ENCODE measurements at places on chromosomes 5 and 9.
A peak's percentile ranks its signal among the peaks of the same experiment; 100 is the strongest.

GRCh38 chr5:124912638-124913328 lies 166.3 kb upstream of the ZNF608 start:
- no peak for DNase-seq

GRCh38 chr5:9613360-9613759 lies 16.8 kb downstream of the TAS2R1 start:
- DNase-seq, result no peak

DNA sequence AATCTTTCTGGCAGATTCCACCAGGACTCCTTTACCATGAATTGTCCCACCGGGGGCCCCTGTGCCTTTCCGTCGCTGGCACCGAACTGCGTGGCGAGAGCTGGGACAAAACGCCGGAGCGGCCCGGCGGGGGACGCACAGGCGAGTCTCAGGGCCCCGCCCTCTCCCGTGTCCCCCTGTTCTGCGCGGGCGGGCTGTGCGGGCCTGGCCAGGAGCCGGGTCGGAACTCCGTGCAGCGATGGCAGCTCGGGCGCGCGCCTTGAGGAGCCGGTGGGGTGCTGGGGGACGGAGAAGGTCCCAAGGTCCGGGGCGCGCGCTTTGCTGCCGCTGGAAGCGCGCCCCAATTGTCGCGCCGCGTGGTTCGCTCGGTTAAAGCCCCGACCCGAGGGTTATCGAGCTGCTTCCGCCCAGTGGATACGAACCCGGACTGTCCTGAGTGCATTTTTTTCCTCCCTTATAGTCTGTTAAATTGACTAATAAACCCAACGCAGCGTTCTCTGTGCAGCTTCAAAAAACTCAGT lies 125.3 kb downstream of the TMEM174 start:
- no peak for DNase-seq

DNA sequence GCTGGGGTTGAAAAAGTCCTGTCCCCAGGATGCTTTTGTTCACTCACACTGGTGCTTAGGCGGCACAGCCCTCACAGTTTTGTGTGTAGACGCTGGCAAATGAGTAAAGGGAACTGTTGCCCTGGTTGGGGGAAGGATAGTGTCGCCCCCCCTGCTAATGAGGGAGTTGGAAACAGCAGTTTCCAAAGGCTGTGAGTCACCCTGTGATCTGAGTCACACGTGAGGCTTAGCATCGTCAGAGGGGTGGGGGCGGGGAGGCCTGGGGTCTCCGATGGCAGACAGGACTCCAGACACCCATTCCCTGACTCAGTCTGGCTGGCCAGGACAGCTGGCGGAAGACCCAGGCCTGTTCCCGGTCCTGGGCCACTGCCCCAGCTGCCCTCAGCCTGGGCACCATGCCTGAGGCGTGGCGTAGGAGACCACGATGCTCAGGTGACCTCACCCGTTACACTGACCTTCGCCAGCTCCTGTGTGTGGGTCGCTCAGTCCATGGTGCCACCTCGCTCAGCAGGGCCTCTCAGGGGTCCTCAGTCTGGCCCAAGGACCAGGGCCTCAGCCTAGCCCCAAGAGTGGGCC lies 2.9 kb downstream of the DNAJB5 start:
- no peak for DNase-seq

DNA sequence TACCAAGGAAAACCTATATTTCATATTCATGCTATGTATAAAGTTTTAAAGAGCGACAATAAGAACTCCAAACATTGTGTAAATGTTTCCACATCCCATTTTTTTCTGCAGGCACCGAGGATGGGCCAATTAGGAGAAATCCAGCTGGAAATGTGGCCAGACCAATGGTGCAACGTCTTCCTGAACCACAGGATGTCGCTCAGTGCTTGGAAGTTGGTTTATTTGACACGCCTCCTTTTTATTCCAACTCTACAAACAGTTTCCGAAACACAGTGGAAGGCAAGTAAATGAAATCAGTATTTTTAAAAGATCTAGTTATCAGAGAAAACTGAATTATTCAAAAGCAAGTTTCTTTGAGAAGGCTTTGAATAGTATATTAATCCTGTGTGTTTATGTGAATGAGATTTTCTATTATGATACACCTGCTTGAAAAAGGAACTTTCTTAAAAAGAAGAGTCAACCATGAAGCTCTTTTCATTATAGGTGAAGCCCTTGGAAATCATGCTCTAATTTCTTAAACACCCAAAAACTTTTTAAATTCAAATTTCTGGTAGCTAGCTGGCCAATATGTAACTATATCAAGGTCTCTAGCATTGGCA lies 9.1 kb downstream of the TYRP1 start:
- no peak for DNase-seq

- DNase-seq, result no peak
These were observed 194.0 kb downstream of the CRB2 start for GRCh38 chr9:123550012-123550411.

DNA sequence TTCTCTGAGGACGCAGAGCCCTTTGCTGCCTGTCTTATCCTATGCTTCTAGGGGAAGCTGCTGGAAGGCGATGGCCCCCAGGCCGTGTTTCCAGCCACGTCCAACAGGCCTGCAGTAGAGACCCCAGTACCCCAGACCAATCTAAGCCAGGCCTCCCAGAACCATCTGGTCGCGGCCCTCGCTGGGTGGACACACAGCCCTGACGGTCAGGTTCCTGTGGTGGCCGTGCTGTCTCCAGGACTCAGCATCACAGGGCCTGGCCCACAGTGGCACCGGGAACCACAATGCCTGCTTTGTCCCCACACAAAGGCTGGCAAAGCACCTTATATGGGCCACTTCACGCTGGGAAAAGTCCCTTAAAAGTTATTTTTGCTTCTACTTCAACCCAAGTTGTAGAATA lies 44.5 kb downstream of the SEMA4D start:
- no peak for DNase-seq

- DNase-seq, result no peak
These were observed 111.2 kb downstream of the ATPSCKMT start for GRCh38 chr5:10138395-10139057.

DNA sequence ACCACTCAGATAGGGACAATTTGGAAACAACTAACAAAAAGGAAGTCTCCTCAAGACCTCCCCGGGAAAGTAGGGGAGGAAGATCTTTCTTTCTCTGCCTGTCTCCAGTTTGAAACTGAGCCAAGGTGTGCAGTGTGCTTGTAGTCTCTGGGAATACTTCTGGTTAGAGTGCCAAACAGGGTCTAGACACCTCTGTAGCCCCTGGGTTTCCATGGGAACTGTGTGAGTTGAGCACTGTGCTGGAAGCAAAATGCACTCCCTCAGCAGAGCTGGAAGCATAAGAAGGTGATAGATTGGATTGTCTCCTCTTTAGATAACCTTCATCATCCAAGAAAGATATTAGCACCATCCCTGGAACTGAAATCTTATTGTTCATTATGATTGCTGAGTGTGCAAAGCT lies 129.2 kb upstream of the TNPO1 start:
- DNase-seq, result no peak

DNA sequence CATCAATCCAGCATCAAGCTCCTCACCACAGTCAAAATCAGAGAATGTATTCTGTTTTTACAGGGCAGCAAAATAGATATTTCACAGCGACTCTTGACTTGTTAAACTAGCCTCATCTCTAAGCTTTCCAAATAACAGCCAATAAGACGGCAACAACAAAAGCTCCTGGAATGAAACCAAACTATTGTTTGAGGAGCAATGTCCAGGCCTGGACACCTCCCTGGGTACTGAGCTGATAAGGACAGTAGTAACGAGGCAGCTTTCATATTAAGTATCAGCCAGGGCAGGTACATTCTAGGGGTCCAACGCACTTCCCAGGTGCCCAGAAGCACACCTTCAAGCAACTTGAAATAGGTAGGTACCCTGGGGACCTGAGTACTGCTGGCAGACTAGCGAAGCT lies 260.3 kb downstream of the ENC1 start:
- DNase-seq, result no peak

- no peak for DNase-seq
These were observed 59.0 kb downstream of the ZNF622 start for GRCh38 chr5:16406630-16407029.

DNA sequence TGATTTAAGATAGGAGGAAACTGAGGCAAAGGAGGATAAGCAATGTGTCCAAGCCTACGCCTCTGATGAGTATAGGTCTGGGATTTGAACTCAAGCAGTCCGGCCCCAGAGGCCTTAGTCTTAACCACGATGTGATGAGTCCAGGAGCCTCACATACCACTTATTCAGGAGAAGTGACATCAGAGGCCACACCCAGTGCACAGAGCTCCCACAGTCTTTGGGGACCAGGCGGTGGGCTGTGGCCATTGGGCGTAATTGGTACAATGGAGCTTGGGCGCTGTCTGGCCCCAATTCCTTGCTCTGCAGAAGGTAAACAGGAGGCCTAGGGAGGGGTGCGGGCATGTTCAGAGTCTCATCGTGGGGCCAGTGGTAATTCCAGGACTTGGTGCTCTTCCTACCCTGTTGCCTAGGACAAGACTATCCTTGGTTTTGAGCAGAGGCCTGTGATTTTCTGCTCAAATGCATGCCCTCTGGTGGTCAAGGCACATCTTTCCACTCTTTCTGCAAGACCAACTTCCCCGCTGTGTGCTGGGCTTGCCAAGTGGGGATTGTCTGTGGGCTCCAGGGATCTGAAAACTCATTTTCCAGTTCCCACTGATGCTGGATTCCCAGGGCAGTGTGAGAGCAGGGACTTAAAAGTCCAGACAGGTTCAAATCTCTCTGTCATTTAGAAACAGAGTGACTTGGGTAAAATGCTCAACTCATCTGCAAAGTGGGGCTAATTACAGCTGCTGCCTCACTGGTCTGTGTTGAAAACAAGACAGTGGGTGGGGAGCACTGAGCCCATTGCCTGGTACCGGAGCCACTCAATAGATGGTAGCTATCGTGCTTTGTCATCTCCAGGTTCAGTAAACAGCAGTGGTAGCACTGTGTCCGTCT lies 15.8 kb downstream of the NDST1 start:
- no peak for DNase-seq

DNA sequence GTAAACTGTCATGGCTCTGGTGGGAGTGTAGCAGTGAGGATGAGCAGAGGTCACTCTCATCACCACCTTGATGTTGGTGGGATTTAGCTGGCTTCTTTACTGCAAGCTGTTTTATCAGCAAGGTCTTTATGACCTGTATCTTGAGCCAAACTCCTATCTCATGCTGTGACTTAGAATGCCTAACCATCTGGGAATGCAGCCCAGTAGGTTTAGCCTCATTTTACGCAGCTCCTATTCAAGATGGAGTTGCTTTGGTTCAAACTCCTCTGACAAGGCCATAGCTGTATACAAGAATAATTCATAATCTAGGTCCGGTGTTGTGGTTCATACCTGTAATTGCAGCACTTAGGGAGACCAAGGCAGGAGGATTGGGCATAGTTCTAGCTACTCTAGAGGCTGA lies 85.1 kb downstream of the ARRDC3 start:
- DNase-seq, result no peak

GRCh38 chr9:82797534-82797933 lies 265.4 kb downstream of the RASEF start:
- DNase-seq, result no peak

GRCh38 chr9:136552117-136552703 lies 6.4 kb upstream of the NOTCH1 start:
- DNase-seq, result peak; percentile 15

DNA sequence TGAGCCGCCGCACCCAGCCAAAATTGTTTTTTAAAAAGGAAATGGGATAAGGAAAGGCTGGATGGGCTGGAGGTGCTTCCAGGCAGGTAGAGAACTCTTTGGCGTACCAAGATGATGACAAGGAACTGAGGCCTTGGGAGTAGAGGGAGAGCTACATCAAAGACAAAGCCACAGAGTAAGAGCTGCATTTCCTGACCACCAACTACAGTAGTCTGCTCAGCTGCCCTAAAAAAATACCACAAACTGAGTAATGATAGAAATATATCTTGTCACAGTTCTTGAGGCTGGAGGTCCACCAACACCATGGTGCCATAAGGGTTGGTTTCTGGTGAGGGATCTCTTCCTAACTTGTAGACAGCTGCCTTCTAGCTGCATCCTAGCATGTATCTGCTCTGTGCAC lies 8.2 kb downstream of the OR1K1 start:
- no peak for DNase-seq

DNA sequence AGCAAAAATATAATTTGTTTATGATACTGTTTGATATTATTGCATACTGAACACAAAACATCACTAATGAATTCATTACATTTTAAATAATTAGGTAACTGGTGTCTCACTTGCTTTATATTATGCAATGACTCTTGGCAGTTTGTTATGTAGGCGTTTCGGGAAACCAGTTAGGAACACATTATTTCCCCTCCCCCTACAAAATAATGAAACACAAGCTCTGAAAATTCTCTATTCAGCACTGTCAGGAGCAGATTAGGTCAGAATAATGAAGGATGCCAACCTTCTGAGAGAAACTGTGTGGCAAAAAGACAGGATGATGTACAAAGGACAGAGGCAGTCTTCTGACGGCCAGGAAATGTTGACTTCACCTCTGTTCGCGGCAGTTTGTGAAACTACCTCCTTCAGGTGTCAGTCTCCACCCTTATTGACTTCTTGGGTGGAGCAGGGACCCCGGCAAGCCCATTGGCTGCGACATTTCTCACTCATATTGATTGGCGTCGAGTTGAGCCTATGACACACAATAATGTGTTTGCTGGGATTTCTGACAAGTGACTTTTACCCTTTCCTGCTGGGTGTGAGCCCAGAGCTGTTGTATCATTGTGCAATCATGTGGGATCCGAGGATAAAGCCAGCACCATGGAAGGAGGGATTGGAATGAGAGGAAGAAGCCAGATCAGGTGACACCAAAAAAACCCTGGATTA lies 33.9 kb downstream of the SH3PXD2B start:
- DNase-seq, result no peak

- DNase-seq, result peak; percentile 36
These were observed 104.2 kb upstream of the PANK3 start for GRCh38 chr5:168683247-168683926.

DNA sequence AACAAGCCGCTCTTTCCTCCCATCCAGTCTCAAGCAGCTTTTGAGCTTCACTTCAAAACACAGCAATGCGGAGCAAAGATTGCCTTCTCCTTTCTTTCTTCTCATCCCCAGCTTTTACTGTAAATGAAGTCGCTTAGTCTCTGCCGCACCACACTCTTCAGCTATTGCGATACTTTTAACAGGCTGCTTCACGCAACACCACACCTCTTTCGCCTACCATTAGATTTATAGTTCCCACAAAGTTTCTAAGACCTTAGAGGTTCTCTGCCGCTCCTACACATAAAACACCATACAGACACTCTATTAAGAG lies 711 bp downstream of the PGGT1B start:
- DNase-seq, result no peak

DNA sequence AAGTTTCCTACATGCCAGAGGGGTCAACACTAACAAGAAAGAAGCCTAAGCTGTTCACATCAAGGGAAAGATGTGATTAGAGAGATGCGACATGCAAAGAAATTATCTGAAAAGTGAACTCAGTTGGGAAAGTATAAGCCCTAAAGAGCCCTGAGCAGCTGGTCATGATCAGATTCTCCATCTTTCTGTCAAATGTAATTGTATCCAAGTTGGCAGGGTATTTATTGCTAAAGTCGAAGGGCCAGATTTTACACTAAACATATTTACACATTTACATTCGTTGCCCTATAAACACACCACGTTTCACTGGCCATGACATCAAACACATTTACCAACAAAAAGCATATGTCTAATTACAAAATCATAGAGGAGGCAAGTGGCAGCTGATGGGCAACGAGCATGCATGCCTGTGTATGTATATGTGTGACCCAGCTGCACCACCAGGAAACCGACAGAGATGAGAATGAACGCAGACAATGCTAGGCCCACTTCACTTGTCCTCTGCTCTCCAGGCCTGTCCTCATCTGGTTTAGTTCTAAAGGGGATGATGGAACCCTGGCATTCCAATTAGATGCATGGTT lies 6.3 kb downstream of the FOXD1 start:
- no peak for DNase-seq
